ENCODE measurements at places on chromosomes 16 and 17. TPM values are rescaled to one million over a fixed set of nuclear protein-coding genes. Genes with fewer than 3 reads are reported as not detected.

The PMP22 gene
- total RNA-seq: 73.6 TPM

The TOX3 gene
- total RNA-seq: 16.2 TPM

DNA sequence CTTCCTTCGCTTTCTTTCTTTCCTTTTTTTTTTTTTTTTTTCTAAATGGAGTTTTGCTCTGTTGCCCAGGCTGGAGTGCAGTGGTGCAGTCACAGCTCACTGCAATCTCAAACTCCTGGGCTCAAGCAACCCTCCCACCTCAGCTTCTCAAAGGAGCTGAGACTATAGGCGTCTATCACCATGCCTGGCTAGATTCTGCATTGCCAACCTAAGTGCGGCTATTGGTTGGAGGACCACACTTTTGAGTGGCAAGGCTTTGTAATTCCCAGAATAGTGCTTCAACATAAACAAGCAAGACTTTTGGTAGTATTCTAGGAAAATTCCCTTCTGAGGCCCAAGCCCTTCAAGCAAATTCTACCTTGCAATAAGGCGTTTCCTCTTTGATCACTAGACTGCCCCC lies 107.8 kb downstream of the YPEL2 start:
- peak overlapping the region; percentile 11 for H3K27ac ChIP-seq
- peaks cover 17% of the 10 kb centered on the region for H3K4me1 ChIP-seq
- no peaks in the 10 kb centered on the region for H3K27me3 ChIP-seq
- H3K36me3 ChIP-seq: no peaks in the 10 kb centered on the region
- peak; percentile 78 for DNase-seq

GRCh38 chr17:65914784-65915342 lies 277.1 kb downstream of the CEP112 start:
- no peaks in the 10 kb centered on the region for H3K27me3 ChIP-seq
- no peaks in the 10 kb centered on the region for H3K4me1 ChIP-seq
- no peaks in the 10 kb centered on the region for H3K36me3 ChIP-seq
- no peak overlapping the region for H3K27ac ChIP-seq
- no peak for DNase-seq

DNA sequence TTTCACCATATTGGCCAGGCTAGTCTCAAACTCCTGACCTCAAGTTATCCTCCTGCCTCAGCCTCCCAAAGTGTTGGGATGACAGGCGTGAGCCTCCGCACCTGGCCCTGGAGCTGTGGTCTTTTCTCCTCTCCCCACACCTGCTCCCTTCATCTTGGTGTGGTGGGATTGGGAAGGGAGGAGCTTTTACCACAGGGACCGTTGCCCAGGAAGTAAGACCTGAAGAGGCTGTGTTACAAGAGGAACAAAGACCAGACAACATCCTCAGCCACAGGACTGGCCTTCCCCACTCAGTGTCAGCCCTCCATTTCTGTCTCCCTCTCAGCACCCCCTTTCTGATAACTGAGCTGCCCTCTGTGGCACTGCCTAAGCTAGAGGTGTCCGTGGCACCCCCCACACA lies 9.4 kb upstream of the C17orf113 start:
- H3K27me3 ChIP-seq: no peaks in the 10 kb centered on the region
- H3K4me1 ChIP-seq: no peaks in the 10 kb centered on the region
- H3K4me3 ChIP-seq: no peak overlapping the region

DNA sequence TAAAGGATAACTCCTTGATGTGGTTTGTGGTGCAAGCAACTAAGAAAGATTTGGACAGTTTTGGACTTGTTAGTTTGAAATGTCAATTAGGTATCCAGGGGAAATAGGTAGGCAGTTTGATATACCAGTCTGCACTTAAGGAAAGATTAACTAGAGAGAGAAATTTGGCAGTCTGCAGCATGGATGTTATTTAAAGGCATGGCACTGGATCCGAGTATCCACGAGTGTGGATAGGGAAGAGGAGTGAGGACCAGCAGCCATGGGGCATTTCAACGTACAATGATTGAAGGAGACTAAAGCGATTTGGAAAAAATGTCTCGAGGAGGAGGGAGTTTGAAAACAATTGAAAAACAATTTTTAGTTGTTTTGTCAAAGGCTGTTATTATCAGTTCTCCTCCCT lies 117.4 kb downstream of the NLK start:
- no peaks in the 10 kb centered on the region for H3K4me1 ChIP-seq
- no peaks in the 10 kb centered on the region for H3K27me3 ChIP-seq
- no peak for DNase-seq
- H3K4me3 ChIP-seq: no peak overlapping the region

- H3K36me3 ChIP-seq: no peaks in the 10 kb centered on the region
- H3K4me1 ChIP-seq: no peaks in the 10 kb centered on the region
- no peak overlapping the region for H3K4me3 ChIP-seq
- H3K27ac ChIP-seq: no peak overlapping the region
- H3K27me3 ChIP-seq: no peaks in the 10 kb centered on the region
- DNase-seq: no peak
These were observed 8.4 kb downstream of the GDE1 start for GRCh38 chr16:19513377-19514053.
